Stimulated activated CD4-positive, alpha-beta T cell treated with anti-CD3 and anti-CD28 coated beads, Interleukin-1b, Interleukin-23, amount 100 ng/mL, for 4 hours (primary cell): ENCODE measurements at places on chromosomes 12 and 14.

DNA sequence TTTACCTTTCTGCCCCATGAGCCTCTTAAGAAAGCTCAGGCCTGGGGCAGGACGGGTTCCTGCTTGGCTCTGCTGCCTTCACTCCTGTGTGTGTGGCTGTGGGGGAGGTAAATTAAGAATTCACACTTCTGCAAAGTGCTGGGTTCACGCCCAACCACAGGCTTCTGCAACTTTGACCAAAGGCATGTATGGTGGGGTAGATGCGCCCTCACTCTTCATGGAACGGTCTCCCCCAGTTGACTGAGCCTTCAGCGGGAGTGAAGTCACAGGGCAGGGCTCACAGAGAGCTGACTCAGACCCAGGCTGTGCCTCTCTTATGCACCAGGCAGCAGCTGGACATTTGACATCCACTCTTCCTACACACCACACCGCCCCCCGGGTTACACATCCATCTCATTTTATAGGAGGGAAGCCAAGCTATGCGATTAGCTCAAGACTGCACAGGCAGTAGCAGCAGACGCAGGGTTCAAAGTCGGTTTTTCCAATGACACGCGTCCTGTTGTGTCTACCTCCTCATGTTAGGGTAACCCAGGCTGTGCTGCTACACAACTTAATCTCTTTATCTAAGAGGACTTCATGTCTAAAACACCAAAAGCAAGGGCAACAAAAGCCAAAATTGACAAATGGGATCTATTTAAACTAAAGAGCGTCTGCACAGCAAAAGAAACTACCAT is 15.4 kb upstream of the BCL11B start:
- no peak for DNase-seq

GRCh38 chr14:23763394-23763793 is 127.2 kb downstream of the DHRS2 start:
- DNase-seq, result no peak

DNA sequence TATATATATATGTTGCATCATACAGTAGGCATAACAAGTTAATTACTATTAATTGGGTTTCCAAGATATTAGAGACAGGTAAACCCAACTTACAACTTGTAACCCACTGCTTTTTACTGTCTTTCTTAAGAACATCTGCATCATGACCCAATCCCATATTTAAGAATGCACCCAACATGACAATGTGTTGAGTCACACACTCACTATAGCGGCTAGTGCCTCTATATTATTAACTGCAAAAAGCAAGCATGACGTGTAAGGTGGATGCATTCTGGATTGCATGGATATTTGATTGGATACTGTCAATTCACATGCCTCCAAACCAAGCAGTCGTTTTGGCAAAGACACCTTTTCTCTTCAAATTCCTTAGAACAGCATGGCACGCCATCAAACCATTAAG is 68.2 kb downstream of the KSR2 start:
- DNase-seq, result no peak

GRCh38 chr12:105334582-105334981 is 4.1 kb downstream of the C12orf75 start:
- DNase-seq, result no peak

DNA sequence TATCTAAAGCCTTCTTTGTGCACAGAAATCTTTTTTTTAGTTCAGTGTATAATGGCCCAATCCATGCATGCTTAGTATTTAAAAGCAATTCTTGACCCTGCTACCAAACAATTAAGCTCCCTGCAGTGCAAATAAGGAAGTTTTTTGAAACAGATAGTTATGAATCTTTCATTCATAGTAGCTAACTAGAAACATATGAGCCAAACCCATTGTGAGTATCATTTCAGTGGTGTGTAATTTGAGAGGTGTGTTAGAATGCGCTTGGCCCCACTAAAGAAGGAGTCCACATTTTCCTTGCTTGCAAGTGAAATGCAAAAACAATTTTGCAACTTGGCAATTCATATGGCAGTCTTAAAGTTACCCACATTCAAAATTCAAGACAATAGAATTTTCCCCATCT is 14.4 kb downstream of the EPS8 start:
- DNase-seq, result no peak

DNA sequence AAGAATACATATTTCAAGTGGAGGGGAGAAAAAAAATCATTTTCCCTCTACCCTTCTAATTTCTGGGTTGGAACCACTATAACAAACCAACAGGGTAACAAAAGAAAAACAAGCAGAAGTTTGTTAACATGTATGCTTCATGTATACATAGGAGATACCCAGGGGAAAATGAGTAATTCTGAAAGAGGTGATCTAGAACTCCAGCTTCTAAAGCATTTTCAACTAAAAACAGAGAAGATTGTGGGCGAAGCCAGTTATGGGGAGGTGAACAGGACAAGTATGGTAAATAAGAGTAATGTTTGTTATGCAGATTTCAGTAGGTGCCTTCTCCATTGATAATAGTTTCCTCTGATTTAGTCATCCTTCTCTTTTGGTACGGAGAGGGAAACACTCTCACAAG is 16.7 kb downstream of the FNTB start:
- DNase-seq, result no peak

GRCh38 chr12:130667421-130667960 is 48.6 kb downstream of the RIMBP2 start:
- no peak for DNase-seq

DNA sequence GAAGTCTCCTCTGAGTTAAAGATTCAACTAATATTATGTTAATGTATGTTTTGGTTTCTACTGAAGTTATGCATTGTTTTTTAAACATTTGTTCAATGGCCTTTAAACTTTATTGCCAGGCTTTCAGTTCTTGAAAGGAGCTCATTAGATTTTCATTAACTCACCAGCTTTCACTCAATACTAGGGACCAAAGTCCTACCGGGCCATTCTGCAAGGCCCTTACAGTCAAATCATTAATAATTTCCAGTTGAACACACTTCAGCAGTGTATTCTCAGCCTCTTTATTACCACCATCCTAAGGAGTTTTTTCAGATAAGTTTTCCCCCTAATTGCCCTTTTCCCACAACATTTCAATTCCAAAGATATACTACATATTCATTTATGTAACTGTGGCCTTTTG is 409.2 kb downstream of the DIO2 start:
- DNase-seq, result no peak

GRCh38 chr12:109279525-109279924 is 29.6 kb downstream of the FOXN4 start:
- DNase-seq, result no peak

DNA sequence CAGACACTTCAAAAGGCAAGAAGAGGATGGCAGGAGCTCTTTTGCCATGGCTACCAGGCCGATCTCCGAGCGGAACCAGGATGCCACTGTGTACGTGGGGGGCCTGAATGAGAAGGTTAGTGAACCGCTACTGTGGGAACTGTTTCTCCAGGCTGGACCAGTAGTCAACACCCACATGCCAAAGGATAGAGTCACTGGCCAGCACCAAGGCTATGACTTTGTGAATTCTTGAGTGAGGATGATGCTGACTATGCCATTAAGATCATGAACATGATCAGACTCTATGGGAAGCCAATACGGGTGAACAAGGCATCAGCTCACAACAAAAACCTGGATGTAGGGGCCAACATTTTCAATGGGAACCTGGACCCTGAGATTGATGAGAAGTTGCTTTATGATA is 9.8 kb downstream of the GARIN2 start:
- no peak for DNase-seq

DNA sequence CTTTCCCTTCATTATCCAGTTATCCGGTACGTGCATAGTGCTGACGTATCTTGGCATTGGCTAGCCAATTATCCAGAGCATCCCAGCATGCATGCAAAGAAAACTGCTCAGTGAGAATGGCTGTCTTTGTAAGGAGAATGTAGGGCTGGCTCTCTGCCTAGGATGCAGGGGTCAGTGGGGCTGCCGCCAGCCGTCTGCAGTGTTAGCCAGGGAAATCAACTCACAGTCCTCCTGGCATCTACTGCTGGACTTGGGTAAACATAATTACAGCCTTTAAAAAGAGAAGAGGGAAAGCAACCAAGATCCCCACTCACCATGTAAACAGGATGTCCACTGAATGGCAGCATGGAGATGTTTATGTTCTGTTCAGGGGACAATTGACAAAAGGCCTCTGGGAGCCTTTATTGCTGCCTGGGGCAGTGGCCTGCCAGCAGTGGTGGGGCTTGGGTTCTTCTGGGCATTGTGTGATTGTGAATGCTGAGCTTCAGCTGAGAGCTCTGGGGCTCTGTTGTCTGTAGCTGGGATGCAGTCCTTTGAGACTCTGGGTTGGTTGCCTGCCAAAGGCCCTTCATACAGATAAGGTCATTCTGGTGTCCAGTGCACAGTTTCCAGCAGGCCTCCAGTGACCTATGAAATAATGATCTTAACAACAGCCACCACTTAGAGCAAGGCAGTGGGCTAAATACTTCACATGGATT is 121.8 kb downstream of the TBC1D30 start:
- DNase-seq, result no peak

GRCh38 chr14:64788706-64789105 is 84.5 kb downstream of the PLEKHG3 start:
- no peak for DNase-seq

DNA sequence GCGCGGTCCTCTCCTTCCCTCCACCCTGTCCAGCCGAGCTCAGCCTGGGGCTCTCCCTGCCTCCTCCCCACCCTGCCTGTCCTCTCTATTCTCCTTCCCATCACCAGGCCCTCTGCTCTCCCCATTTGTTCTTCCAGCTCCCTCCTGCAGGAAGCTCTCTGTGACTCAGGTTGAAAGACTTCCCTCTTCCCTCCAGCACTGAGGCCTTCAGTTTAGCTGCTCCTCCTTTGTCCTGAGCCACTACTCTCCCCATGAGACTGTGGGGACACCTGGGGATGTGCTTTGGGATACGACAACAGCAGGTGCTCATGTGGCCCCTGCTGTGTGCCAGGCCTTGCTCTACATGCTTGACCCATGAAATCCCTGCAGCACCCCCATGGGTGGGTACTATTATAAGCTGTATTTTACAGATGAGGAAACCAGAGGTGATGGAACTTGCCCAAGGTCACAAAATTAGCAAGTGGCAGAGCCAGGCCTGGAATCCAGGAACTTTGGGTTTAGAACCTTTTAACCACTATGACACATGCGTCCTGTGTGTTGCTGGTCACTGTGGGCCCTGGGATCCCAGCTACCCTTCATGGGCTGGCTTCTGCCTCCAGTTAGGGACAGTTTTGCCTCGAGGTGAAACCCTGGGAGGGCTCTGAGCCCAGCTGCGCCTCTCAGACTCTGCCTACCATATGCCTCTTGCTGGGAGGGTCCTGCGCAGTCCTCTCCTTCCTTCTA is 5.5 kb downstream of the KRT80 start:
- DNase-seq, result no peak

GRCh38 chr12:4044101-4044500 is 170.9 kb upstream of the PARP11 start:
- DNase-seq, result no peak

- no peak for DNase-seq
These were observed 196.9 kb upstream of the NOVA1 start for GRCh38 chr14:26794731-26795130.

GRCh38 chr12:132572801-132573760 is 37.3 kb downstream of the LRCOL1 start:
- DNase-seq, result no peak
